Astrocyte of the hippocampus (primary cell): ENCODE measurements at places on chromosomes 16 and 17.

GRCh38 chr17:63311416-63311937, 134.6 kb downstream of the CYB561 start:
- no peak for DNase-seq

GRCh38 chr17:58309918-58310259, 18.7 kb downstream of the TSPOAP1 start:
- DNase-seq = no peak

DNA sequence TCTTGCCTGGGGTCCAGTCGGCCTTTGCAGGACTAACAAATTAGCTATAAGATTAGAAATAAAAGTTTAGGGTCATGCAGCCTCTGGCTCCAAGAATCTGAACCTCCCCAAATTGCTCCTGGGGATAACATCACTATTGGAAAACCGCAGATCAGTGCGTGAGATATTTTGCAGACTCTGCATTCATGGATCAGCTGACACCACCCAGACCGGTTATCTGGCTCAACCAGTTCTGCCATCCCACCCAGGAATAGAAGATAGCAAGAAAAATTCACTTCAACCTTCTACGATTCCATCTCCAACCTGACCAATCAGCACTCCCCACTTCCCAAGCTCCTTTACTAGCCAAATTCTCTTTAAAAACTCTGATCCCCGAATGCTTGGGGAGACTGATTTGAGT, 4.3 kb upstream of the PGS1 start:
- DNase-seq = no peak

GRCh38 chr16:50248845-50249244, 17.5 kb upstream of the ADCY7 start:
- DNase-seq = no peak

- no peak for DNase-seq
Measured at GRCh38 chr17:58282442-58282841, 1.7 kb upstream of the MPO start.
